Activated T-cell treated with anti-CD3 and anti-CD28 coated beads, Interleukin-2, amount 50 U/mL, for 72 hours (primary cell): ENCODE measurements at places on chromosomes 1 and 21. TPM values are rescaled to one million over a fixed set of nuclear protein-coding genes. Genes with fewer than 3 reads are reported as not detected.

Gene THEM5
- not detected for total RNA-seq

Gene LINGO4
- total RNA-seq = 0.19 TPM

Gene LCE3D
- not detected for total RNA-seq

- no peaks in the 10 kb centered on the region for H3K36me3 ChIP-seq
- no peak overlapping the region for H3K4me3 ChIP-seq
- H3K27me3 ChIP-seq = no peaks in the 10 kb centered on the region
- no peaks in the 10 kb centered on the region for H3K4me1 ChIP-seq
- no peak overlapping the region for H3K27ac ChIP-seq
Measured at GRCh38 chr1:178241837-178242236, 147.9 kb downstream of the RASAL2 start.

GRCh38 chr1:93652323-93652949, 29.2 kb downstream of the BCAR3 start:
- no peak overlapping the region for H3K4me3 ChIP-seq
- H3K4me1 ChIP-seq = no peaks in the 10 kb centered on the region
- no peak overlapping the region for H3K27ac ChIP-seq
- DNase-seq = no peak

DNA sequence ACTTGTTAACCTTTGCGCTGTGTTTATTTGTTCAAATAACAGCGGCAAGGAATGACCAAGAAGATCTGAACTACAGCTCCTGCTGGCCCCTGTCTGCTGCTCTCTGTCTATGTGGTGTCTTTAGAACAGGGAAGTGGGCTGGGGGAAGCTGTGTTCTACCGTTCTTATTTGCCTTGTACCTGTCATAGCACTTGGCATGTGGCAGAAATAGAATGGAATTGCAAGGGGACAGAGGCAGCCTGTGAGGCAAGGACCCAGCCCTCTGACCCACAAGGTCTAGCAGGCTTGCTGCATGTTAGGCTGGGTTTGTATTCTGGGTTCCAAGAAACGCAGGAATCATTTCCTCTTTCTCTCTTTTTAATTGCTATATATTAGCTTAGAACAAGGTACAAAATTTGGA, 20.7 kb downstream of the HMGCS2 start:
- H3K4me3 ChIP-seq = no peak overlapping the region
- H3K36me3 ChIP-seq = peaks cover 6% of the 10 kb centered on the region
- peaks cover 8% of the 10 kb centered on the region for H3K27me3 ChIP-seq
- no peak for DNase-seq

GRCh38 chr1:7511381-7511780, 259.7 kb upstream of the VAMP3 start:
- no peak overlapping the region for H3K27ac ChIP-seq
- DNase-seq = no peak
- H3K27me3 ChIP-seq = peaks cover 12% of the 10 kb centered on the region
- H3K36me3 ChIP-seq = no peaks in the 10 kb centered on the region

Gene CA6
- 2.5 TPM for total RNA-seq

GRCh38 chr1:17304151-17304825, 3.7 kb upstream of the PADI4 start:
- no peaks in the 10 kb centered on the region for H3K4me1 ChIP-seq
- no peak overlapping the region for H3K27ac ChIP-seq
- no peak overlapping the region for H3K4me3 ChIP-seq

DNA sequence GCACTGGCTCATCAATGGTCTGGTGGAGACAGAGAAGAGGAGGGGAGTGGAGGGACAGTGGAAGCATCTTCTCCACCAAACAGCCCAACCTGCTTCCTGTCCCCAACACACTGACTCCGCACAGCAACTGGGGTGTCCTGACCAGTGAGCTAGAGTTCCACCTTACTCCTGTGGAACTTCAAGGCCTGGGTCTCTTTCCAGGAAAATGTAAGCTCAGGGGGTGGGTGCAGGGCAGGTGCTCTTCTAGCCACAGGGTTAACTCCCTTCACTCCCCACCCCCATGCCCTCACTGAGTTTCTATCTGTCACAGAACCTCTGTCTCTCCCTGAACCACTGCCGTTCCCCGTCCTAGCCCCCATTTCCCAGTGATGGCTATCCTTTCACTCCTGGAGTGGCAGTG, 876 bp downstream of the MOB3C start:
- H3K36me3 ChIP-seq = peaks cover 1% of the 10 kb centered on the region
- peak overlapping the region; percentile 93 for H3K4me3 ChIP-seq
- peak overlapping the region; percentile 91 for H3K27ac ChIP-seq

Gene LEFTY1
- total RNA-seq = not detected

- H3K4me1 ChIP-seq = no peaks in the 10 kb centered on the region
- DNase-seq = no peak
- H3K36me3 ChIP-seq = peaks cover 11% of the 10 kb centered on the region
- no peaks in the 10 kb centered on the region for H3K27me3 ChIP-seq
- no peak overlapping the region for H3K4me3 ChIP-seq
Measured at GRCh38 chr21:45244799-45245340, 42.8 kb downstream of the POFUT2 start.

Gene KRTAP19-1
- total RNA-seq = not detected

DNA sequence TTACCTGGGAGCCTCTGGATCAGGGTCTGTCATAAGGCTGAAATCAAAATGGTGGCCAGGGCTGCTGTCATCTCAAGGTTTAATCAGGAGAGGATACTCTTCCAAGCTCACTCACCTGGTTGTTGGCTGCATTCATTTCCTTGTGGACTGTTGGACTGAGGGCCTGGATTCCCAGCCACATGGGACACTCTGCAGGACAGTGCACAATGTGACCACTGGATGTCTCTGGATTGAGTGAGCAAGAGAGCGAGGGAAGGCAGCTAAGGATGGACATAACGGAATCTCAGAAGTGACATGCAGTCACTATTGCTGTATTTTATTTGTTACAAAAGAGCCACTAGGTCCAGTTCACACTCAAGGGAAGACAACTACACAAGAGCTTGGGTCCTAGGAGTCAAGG, 229.1 kb downstream of the S1PR1 start:
- no peak overlapping the region for H3K4me3 ChIP-seq
- no peak for DNase-seq
- peaks cover 7% of the 10 kb centered on the region for H3K27me3 ChIP-seq

GRCh38 chr1:206706298-206706791, 21.6 kb downstream of the MAPKAPK2 start:
- peak overlapping the region; percentile 67 for H3K4me3 ChIP-seq
- H3K27me3 ChIP-seq = no peaks in the 10 kb centered on the region
- H3K36me3 ChIP-seq = peaks cover 3% of the 10 kb centered on the region
- DNase-seq = peak; percentile 71
